Neural progenitor cell (in vitro differentiated cells): ENCODE measurements at places on chromosomes 16 and 17. TPM values are rescaled to one million over a fixed set of nuclear protein-coding genes. Genes with fewer than 3 reads are reported as not detected.

The GAS2L2 gene
- total RNA-seq: 0.09 TPM in 1 of 2 replicates, not detected in the other

GRCh38 chr17:7289256-7290032, 5.0 kb downstream of the YBX2 start:
- no peak for DNase-seq

The CHST4 gene
- total RNA-seq: 0.09 TPM in 1 of 2 replicates, not detected in the other

The CRLF3 gene
- total RNA-seq: 27.0 and 43.8 TPM in 2 replicates

DNA sequence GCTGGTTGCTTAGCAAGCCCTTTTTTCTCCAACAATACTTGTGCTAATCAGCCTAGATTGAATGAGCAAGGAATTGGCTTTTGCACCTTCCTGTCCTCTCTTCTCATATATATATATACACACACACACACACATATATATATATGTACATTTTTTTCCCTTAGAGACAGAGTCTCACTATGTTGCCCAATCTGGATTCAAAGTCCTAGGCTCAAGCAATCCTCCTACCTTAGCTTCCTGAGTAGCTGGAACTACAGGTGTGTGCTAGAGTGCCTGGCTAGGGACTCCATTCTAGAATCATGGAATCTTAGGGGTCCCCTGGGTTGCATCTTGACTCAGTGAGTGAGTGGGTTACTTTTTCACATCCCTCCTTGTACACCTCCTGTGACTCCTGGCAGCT, 27.0 kb downstream of the RAI1 start:
- DNase-seq: no peak

DNA sequence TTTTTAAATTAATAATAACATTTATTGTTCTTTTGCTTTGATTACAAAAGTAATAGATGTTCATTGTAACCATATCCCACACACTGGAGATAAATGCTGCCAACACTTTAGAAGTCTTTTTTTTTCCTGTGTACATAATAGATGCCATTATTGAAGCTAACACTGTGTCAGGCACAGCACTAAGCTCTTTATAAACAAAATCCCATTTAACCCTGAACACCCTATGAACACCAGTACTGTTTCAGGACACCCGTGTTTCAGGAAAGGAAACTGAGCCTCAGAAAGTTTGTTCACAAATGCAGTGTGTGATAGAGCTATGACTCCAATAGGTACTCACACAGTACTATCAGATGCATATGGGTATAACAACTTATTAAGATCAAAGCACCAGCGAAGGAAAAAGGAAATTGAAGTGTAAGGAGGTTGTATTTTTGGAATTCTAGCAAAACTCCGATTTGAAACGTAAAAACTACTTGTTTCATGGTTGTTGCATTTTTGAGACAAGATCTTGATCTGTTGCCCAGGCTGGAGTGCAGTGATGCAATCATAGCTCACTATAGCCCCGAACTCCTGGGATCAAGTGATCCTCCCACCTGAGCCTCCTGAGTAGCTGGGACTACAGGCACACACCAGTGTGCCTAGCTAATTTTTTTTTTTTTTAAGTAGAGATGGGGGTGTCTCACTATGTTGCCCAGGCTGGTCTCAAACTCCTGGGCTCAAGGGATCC, 2.0 kb upstream of the KIFC3 start:
- DNase-seq: no peak

DNA sequence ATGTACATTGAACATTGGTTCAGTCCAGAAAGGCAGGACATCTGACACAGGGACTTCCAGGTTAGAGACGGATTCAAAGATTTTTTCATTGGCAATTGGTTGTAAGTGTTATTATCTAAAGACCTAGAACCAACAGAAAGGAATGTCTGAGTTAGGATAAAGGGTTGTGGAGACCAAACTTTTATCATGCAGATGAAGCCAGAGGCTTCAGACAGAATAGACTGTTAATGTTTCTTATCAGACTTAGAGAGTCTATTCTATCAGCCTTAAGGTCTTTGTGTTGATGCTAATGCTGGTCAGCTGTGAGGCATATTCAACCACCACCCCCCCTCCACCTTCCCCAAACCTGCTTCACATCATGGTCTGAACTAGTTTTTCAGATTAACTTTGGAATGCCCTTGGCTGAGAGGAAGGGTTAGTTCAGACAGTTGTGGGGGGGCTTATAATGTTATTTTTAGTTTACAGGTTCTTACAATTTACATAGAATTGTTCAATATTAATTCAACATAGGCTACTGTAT, 2.1 kb upstream of the ITGB3 start:
- no peak for DNase-seq

DNA sequence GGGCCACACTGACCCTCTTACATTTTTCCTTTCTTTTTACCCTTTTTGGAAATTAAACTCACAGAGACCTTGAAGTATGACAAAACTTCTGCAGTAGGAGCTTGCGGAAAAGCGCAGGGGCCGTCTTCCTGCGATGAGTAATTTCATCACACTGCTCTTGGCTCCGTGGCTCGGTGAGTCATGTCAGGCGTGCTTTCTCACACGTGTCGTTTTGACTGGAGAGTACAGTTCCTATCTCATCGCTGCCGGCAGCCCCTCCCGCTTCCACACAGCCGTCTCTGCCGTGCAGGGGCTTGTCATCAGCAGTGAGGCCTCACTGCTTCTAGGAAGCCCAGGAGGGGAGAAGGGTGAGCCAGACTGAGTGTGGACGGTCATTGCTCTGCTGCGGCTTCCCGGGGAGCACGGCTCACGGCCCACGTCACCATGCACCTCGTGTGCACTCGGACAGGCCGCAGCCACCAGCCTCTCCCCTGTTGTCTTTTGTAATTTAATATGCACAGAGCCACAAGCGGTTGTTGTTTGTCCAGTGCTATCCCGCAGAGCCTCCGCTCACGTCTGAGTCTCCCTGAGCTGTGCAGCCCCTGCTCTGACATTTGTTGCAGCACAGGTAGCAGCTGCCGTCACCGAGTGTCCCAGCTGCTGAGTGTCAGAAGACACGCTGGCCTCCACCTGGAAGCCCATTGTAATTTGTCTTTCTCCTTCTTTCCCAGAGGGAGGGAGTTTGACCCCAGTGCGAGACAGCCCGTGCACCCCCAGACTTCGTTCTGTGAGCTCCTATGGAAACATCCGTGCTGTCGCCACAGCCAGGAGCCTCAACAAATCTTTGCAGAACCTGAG, 99.4 kb upstream of the CHMP6 start:
- no peak for DNase-seq

The CMTM2 gene
- total RNA-seq: not detected in 2 replicates

GRCh38 chr16:69329369-69330285, 761 bp downstream of the PDF start:
- DNase-seq: peak; percentile 55

GRCh38 chr16:877242-878071, 76.9 kb upstream of the GNG13 start:
- no peak for DNase-seq

- no peak for DNase-seq
Measured at GRCh38 chr16:13808102-13808501, 111.9 kb upstream of the ERCC4 start.

The C17orf107 gene
- 1.1 and 2.3 TPM in 2 replicates for total RNA-seq

- DNase-seq: no peak
Measured at GRCh38 chr16:71792176-71792575, 16.5 kb downstream of the AP1G1 start.

DNA sequence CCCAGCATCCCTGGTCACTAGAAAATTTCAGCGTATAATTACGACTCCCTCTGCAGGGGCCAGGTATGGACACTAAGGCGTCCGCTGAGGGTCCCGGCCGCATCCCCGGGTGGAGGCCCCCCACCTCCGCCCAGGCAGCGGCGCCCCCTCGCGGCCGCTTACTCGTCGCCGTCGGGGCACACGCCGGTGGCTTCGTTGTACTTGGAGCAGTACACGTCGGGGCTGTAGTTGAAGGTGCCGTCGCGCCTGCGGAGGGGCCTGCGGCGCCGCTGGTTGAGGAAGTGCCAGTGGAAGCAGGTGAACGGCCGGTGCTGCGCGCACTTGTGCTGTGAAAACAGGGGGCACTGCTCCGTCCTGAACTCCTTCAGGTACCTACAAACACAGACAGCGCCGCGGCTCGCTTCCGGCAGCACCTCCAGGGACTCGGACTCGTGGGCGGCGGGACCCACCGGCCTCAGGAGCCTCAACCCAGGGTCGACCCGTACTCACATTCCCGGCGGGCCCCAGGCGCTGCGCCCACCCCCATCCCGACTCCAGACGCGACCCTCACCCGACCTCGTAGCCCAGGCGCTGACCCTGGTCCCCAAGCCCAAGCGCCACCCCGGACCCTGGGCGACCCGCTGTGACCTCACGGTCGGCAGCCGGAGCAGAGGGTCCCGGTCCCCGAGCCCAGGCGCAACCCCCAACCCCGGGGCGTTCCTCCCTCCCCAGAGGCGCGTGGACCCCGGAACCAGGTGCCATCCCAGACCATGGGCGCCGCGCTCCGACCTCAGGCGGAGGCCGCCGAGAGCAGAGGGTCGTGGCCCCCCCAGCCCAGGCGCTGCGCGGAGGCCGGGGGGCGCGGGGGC, 596 bp downstream of the UNKL start:
- DNase-seq: peak; percentile 80

DNA sequence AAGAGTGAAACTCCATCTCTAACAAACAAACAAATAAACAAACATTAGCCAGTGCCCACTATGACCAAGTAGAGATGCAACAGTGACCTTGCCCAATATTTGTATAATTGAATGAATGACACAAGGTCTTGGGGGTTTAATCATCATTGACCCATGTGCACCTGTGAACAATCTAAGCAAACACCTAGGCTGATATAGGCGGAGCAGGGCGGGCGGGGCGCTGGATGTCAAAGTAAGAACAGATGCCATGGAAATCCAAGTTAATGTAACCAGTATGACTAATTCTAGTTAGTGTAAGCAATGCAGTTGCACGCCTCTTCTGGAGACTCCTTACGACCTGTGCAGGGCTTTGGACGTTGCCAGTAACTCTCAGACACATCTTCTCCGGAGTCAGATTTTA, 17.6 kb downstream of the RCVRN start:
- DNase-seq: no peak

The KCNH6 gene
- total RNA-seq: 0.03 TPM in 1 of 2 replicates, not detected in the other

DNA sequence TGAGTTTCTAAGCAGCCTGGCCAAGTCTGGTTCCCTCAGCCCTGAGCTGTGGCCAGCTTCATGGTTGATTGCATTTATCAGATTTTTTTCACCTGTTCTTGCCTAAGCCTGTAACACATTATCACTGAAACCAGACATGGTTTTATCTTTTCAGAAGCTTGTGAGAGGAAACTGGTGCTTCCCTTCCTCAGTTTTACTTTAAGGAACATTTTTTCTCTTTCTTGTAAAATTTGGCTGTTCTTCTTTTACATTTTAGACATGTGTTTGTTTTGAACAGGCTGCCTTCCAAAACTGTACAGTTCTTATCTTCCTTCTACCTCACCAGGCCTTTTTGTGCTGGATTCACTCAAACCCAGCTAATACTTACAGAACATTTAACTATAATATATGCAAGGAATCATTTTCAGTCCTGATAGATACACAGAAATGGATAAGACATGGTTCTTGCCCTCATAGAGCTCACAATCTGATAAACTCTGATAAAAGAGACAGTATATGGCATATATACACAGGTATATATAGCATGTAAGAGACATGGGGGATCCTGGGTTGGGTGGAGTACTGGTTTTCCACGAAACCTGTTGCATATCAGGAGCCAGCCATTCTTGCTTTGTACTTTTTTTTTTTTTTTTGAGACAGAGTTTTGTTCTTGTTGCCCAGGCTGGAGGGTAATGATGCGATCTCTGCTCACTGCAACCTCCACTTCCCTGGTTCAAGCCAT, 44.5 kb downstream of the ZNRF1 start:
- DNase-seq: no peak

- DNase-seq: no peak
Measured at GRCh38 chr17:62950067-62950466, 16.0 kb upstream of the TANC2 start.

DNA sequence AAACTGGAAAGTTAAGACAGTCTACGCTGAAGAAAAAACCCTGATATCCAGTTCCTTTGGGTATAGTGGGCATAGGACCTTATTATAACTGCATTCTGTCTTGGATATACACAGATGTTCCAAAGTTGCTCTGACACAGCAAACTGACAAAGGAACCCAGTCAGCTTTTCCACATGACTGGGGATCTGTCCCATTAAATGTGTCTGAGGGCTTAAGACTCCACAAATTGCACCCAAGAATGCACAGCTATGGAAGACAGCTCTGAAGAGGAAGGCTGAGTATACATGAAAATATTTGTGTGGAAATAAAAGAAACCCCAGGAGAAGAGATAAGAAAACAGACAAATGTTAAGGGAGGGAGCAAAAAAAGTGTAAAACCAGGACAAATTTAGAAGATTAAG, 114.1 kb downstream of the SPAG9 start:
- DNase-seq: peak; percentile 34

The TP53TG3F gene
- total RNA-seq: not detected in 2 replicates

GRCh38 chr17:66580184-66580955, 254.5 kb upstream of the CACNG5 start:
- peak; percentile 67 for DNase-seq

- peak; percentile 81 for DNase-seq
Measured at GRCh38 chr16:53509906-53510703, 7.1 kb upstream of the AKTIP start.

GRCh38 chr16:20760346-20760745, 3.5 kb upstream of the ACSM3 start:
- no peak for DNase-seq

- DNase-seq: no peak
Measured at GRCh38 chr17:17757391-17757791, 76.1 kb downstream of the RAI1 start.

GRCh38 chr17:60406887-60407286, 15.0 kb upstream of the USP32 start:
- DNase-seq: no peak

- DNase-seq: no peak
Measured at GRCh38 chr16:70650216-70650615, 3.9 kb downstream of the IL34 start.

DNA sequence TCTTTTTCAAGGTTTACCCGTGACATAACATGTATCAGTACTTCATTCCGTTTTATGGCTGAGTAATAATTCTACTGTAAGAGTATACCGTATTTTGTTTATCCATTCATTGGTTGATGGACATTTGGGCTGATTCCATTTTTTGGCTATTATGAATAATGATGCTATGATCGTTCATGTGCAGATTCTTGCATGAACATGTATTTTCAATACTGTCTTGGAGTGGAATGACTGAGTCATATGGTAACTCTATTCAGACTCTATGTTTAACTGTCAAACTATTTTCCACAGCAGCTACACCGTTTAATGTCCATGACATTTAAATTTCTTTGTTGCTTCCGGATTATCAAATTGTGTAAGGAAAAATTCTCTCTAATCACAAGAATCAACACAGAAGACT, 17.9 kb downstream of the BFAR start:
- no peak for DNase-seq

DNA sequence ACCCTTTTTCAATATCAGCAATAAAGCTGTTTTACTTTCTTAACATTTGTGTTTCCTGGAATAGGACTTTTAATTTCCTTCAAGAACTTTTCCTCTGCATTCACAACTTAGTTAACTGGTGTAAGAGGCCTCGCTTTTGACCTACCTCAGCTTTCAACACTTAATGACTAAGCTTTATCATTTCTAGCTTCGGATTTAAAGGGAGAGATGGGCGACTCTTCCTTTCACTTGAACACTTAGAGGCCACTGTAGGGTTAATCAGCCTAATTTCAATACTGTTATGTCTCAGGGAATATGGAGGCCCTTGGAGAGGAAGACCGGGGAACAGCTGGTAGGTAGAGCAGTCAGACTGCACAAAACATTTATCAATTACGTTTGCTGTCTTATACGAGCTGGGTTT, 4.7 kb downstream of the SYNRG start:
- DNase-seq: no peak
